Osteoblast (primary cell): ENCODE measurements at places on chromosomes 16 and 17. TPM values are rescaled to one million over a fixed set of nuclear protein-coding genes. Genes with fewer than 3 reads are reported as not detected.

DNA sequence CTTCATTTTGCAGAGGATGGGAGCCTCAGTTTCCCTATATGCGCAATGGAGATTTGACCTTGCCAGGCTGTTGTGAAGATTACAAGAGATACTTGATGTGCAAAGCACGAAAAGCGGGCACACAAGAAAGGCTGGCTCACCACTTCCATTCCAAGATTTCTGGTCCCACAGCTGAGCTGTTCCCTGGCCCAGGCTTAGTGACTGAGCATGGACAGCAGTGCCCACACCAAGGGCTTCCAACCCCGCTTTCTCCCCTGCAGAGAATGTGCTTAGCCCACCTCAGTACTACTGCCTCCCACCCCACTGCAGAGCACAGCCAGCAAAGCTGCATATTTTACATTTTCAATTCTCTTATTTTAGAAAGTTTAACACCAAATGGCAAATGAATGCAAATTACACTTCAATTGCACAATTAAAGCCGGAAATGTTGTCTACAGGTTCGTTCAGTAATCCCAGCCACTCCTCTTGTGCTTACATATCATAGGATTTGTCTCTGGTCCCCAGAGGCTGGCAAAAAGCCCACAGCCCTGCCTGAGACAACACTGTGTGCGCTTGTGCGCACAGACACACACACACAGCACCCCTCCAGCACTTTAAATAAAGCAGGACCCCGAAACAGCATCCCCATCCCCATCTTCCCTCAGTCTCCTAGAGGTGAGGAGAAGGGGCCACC lies 51.8 kb downstream of the VAC14 start:
- DNase-seq: no peak

ZSWIM7 gene
- 11.6 and 14.7 TPM in 2 replicates for total RNA-seq

CCL5 gene
- total RNA-seq: under 0.01 and 0.36 TPM in 2 replicates

GRCh38 chr17:61139219-61139618 lies 260.4 kb upstream of the TBX2 start:
- peak; percentile 84 for DNase-seq

DNA sequence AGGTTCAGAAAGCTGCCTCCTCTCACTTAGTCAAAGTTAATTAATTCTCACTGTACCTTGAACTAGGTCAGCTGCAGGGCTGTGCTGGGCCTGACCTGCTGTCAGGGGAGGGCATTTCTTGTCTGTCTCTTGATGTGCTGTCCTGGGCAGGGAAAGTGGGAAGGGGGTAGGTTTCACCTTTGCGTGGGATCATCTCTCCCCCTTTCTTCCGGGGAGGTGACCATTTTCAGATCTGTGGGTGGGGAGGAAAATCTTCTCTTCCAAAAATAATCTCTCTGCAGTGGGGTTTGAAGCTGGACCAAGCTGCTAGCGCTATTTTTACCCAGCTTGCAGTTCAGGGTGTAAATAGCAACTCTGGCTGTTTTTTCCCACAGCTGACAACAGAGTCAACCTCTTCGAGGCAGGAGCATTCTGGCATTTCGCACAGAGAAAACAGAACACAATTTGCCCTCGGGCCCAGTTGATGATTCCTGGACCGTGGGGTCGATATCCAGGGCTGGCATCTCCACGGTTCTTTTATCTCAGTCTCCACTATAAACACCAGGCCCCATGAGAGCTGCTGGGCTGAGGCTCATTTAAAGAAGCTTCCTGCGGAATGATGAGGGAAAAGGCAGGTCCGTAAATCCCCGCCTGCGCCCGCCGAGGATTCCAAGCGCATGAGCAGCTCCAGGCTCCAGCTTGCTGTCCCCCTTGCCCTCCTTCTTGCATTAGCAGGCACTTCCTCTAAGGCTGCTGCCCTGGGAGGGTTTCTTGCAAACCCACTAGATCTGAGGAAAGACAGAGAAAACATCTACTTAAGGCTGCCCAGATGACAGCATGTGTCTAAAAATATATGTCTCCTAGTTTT lies 93.9 kb downstream of the YPEL2 start:
- DNase-seq: peak; percentile 86

DNA sequence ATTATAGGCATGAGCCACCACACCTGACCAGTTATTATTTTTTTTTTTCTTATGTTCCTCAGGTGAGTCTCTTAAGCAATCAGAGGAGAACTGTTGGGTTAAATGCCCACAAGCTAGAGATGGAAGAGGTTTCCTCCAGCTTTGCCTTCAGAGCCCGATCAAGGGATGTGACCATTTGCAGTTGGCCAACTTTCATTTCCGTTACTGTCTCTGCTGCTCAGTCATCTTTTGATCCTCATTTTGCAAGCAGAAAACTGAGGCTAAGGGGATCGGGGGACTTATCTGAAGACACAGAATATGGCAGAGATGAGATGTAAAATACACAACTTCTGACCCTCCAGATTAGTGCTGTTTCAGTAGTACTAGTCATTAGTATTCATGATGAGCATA lies 188.8 kb downstream of the RAB11FIP4 start:
- no peak for DNase-seq

GRCh38 chr17:67055041-67055443 lies 10.7 kb downstream of the CACNG1 start:
- DNase-seq: no peak

DNA sequence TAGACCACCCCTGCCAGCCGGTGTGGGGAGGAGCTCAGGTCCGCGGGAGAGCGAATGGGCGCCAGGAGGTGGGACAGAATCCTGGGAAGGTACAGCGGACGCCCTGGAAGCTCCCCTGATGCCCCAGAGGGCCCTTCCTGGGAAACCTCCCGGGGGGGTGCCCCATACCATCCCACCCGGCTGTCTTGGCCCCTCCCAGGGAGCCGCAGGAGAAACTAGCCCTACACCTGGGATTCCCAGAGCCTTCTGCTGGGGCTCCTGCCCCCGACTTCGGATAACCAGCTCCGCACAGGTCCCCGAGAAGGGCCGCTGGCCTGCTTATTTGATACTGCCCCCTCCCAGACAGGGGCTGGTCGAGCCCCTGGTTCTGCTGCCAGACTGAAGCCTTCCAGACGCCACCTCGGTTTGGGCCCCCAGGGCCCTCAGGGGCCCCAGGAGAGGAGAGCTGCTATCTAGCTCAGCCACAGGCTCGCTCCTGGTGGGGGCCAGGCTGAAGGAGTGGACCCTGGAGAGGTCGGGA lies 3.0 kb upstream of the CBX4 start:
- DNase-seq: no peak

TPSAB1 gene
- not detected in 2 replicates for total RNA-seq

RAB26 gene
- 0.36 and 0.59 TPM in 2 replicates for total RNA-seq

ZSCAN10 gene
- total RNA-seq: not detected in 2 replicates

C17orf50 gene
- not detected in 2 replicates for total RNA-seq

DNA sequence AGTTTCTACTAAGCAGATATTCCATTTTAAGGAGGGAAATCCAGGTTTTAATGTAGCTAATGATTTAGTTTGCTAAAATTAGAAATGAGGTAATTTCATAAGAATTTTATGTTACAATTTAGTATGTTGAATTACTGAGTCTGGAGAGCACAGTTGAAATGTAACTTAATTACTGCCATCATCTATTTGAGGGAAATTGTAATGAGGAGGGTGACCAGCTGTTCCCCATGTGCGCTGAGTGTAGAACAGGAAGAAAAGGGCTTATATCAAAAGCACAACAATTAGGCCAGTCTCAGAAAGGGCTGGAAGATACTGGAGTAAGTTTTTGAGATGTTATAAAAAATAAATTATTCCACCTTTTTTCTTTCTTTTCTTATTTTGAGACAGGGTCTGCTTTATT lies 735.1 kb upstream of the GOT2 start:
- no peak for DNase-seq

GRCh38 chr17:76578376-76578775 lies 7.3 kb downstream of the ST6GALNAC2 start:
- peak; percentile 61 for DNase-seq

DNA sequence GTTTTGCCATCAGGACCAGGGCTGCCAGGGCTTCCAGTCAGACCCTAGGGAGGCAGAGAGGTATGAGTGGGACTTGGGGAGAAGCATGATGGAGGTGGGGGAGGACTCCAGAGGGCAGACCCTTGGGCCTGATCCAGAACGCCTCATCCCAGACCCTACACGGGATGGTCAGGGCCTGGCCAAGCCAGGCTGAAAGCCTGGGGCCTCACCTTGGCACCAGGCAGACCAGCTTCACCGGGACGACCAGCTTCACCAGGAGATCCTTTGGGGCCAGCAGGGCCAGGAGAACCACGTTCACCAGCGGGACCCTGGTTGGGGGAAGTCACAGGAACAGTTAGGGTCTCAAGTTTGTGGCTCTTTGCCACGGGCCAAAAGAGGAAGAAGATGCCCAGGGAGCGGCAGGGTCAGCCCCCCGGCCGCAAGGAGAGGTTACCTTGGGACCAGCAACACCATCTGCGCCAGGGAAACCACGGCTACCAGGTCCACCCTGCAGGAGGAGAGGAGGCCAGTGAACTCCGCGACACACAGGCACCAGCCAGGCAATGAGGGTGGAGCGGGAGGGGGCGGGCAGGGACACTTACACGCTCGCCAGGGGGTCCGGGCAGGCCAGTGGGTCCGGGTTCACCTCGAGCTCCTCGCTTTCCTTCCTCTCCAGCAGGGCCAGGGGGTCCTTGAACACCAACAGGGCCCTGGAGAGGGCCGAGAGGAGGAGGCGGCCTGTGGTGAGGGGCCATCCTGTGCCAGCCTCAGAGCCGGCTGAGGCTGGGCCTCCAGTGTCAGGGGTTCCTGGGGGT lies 7.1 kb downstream of the COL1A1 start:
- DNase-seq: peak; percentile 73

FNDC8 gene
- not detected in 2 replicates for total RNA-seq

PIPOX gene
- 1.4 and 1.8 TPM in 2 replicates for total RNA-seq

GRCh38 chr17:19867329-19868078 lies at the start of gene ULK2:
Gene ULK2, minus strand, starts transcription at chr17:19867936. Its CDS starts 519 bp downstream, at chr17:19867417.
- peak; percentile 97 for DNase-seq

- no peak for DNase-seq
Observed at GRCh38 chr16:705431-706188, at the start of gene FBXL16. Gene FBXL16, minus strand, starts transcription at chr16:705801. Its CDS starts 8,396 bp downstream, at chr16:697405.

DNA sequence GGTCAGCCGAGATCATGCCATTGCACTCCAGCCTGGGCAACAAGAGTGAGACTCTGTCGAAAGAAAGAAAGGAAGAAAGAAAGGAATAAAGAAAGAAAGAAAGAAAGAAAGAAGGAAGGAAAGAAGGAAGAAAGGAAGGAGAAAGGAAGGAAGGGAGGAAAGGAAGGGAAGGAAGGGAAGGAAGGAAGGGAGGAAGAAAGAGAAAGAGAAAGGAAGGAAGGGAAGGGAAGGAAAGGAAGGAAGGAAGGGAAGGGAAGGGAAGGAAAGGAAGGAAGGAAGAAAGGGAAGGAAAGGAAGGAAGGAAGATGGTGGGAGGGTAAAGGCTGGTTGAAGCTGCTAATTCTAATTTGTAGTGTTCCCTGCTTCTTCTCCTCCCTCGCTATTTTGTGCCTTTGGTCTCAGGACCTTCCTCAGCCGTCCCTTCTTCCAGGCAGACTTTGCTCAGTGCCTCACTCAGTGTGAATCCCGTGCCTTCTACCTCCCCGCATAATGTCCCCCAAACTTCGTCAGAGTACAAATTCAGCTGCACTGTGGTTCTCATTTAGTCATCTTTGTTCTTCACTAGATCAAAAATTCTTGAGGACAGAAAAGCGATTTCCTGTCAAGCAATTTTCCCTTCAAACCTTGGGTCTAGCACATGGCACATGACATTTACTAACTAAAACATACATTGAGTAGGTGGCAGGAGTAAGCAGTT lies 31.1 kb upstream of the PAFAH1B1 start:
- DNase-seq: no peak

DNA sequence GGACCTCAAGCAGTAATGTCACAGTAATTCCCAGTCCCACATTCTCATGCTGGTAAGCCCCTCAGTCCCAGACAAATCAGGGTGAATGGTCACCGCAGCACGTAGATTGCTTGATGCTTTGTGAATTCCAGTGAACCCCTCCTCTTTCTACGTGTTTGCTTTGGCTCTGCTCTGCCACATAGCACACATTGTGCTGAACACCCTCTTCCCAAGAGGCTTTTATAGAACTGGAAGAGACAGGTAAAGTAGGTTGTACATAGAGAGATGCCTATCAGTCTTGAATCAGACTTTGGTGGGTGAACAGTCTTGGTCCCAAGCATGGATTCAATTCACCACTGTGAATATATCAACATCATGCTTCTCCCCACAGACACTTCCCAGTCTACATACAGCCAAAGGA lies 579 bp upstream of the KRTAP9-6 start:
- DNase-seq: no peak

- no peak for DNase-seq
Observed at GRCh38 chr17:74211912-74212208, 1.5 kb upstream of the TTYH2 start.

STH gene
- not detected in 2 replicates for total RNA-seq

GRCh38 chr17:65027305-65027704 lies 29.2 kb downstream of the GNA13 start:
- DNase-seq: peak; percentile 87

FA2H gene
- not detected in 2 replicates for total RNA-seq

GRCh38 chr17:45676695-45677094 lies 107.4 kb upstream of the CRHR1 start:
- no peak for DNase-seq

GRCh38 chr17:49901460-49902331 lies 53.8 kb upstream of the TAC4 start:
- peak; percentile 92 for DNase-seq

- DNase-seq: no peak
Observed at GRCh38 chr16:50626868-50627267, 54.2 kb downstream of the SNX20 start.

GRCh38 chr16:29770250-29770929 lies 7.7 kb upstream of the ZG16 start:
- DNase-seq: no peak

DNA sequence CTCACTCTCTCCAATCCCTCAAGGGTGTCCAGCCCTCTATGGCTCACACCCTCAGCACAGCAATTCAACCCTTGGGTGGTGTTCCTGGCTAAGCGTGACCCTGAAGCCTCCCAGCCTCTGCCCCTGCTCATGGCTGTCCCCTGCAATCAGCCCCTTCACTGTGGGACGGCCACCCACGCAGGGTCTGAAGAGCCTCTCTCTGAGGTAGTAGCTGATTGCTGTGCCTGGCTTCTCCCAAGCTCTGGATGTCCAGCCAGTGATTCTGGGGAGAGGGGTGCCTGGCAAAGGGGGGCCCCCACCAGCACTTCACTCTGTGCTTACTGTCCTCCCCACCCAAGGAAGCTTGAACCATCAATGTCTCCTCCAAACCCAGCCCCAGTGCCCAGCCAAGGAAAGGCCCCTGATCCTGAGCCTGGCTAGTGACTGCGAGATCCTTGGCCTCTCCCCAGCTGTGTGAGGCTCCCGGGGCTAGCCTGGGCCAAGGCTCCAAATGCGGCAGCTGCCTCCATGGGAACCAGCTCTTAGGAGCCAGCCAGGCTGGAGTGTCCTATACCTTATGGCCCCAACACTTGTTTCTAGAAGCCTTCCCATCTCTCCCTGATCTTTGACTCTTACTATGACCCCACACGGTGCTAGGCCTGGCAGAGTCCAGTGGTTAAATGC lies 9.9 kb downstream of the MTSS2 start:
- peak; percentile 52 for DNase-seq

- no peak for DNase-seq
Observed at GRCh38 chr16:85594273-85594977, 18.7 kb upstream of the GSE1 start.

GRCh38 chr17:28989028-28989427 lies 16.8 kb downstream of the SEZ6 start:
- no peak for DNase-seq

COX6A2 gene
- total RNA-seq: not detected in 2 replicates
